ENCODE measurements at places on chromosomes 6 and 20.

DNA sequence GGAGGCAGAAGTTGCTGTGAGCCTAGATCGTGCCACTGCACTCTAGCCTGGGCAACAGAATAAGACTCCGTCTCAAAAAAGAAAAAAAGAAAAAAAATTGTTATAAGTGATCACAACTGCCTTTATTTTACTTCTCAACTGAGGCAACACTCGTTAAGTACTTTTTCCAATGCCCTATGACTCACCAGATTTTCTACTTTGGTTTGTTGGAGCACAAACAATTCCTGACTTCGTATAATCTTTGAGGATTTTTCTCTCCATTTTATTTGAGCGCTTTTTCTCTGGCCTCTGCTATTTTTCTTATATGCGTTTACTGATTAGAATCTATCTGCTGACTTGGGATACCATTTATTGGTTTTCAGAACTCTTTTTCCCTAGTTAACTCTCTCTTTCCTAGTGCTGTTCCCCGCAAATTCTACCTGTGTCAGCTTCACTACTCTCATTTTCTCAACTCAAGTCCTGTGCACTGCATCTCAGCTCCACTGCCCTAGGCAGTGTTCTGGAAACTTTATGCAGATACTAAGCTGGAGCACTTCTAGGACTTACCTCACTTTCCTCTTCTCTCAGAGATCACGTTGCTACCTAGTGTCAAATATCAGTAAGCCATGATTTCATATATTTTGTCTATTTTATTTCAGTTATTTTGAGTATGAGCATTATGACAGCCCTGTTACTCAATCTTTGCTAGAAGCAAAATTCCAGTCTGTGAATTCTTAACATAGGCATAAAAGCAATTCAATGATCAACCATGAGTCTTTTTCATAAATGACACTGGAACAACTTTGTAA, 1120.1 kb upstream of the CITED2 start:
- no peak for DNase-seq

DNA sequence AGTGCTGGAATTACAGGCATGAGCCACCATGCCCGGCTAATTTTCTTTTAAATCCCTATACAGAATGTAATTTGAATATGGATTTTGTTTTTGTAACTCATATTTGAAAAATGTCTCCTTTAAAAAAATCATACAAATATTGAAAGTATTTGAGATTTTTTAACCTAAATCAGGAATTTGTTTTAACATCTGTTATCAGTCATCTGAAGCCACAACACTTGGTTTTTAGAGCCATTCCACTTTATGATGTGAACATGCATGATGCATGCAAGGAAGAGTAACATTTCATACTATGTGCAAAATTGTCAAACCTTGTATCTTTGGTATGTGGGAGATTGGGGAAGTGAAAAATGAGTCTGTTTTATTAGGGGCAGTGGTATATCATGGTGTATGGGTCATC, 124.5 kb upstream of the AHI1 start:
- no peak for DNase-seq

DNA sequence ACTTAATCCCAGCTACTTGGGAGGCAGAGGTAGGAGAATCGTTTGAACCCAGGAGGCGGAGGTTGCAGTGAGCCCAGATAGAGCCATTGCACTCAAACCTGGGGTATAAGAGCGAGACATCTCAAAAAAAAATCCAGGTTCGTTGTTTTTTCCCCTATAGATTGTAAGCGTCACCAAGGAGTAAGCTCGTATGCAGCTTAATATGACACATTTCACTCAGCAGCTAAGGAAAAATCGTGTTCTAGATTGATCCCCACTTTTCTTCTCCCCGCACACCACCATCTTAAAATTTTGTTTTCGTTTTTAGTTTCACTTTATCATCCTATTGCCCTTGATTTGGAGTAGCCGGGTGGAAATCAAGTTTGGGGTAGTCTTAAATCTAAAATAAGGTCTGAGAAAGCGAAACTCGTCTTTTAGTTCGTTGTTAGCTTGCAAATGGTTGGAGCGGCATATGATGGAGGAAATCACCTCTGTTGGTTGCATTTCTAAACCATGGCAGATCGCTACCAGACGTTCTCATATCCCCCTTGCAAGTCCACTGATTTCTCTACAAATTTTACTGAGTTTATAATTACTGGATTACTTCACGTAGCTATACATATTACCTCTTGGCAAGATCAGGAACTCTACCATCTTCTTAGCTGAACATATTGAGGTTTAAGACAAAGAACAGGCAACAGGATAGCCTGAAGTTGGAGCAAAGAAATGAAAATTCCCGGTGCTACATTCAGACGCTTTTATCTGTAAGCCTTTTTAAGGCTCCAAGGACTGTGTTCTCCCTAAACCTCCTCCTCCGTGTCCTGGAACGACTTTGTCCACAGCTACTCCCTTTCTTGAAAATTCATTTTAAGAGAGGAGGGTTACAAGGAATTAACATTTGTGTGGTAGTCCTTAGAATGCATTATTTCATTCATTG, 91.1 kb upstream of the BTN3A2 start:
- DNase-seq, result no peak

- peak; percentile 45 for DNase-seq
Observed at GRCh38 chr6:44255105-44255808, 2.1 kb downstream of the SLC35B2 start.

Measured in stimulated activated CD4-positive, alpha-beta T cell treated with anti-CD3 and anti-CD28 coated beads, Interleukin-12 subunit alpha, Interleukin-12 subunit beta, amount 100 ng/mL, for 24 hours (primary cell).